HFFc6 (cell line): ENCODE measurements at places on chromosomes 16 and 17.

- DNase-seq = no peak
These were observed at the start of gene EVPLL for GRCh38 chr17:18377437-18378204. Gene EVPLL (plus strand): TSS chr17:18377778. CDS start chr17:18380938, 3,160 bp downstream.

- no peak for DNase-seq
These were observed 52.8 kb downstream of the SOX9 start for GRCh38 chr17:72173499-72174116.

- no peak for DNase-seq
These were observed 21.2 kb upstream of the MON1B start for GRCh38 chr16:77169650-77170236.

DNA sequence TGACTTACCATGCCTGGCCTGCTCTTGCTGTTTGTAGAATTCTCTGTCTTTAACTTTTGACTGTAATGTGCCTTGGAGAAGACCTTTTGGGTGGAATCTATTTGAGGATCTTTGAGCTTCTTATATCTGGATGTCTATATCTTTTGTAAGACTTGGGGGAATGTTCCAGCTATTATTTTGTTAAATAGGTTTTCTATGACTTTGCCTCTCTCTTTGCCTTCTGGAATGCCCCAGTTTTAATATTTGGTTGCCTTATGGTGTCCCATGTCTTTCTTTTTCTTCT is 10.3 kb upstream of the PHB1 start:
- DNase-seq = no peak

GRCh38 chr16:70692130-70692872 is 6.4 kb upstream of the MTSS2 start:
- no peak for DNase-seq

DNA sequence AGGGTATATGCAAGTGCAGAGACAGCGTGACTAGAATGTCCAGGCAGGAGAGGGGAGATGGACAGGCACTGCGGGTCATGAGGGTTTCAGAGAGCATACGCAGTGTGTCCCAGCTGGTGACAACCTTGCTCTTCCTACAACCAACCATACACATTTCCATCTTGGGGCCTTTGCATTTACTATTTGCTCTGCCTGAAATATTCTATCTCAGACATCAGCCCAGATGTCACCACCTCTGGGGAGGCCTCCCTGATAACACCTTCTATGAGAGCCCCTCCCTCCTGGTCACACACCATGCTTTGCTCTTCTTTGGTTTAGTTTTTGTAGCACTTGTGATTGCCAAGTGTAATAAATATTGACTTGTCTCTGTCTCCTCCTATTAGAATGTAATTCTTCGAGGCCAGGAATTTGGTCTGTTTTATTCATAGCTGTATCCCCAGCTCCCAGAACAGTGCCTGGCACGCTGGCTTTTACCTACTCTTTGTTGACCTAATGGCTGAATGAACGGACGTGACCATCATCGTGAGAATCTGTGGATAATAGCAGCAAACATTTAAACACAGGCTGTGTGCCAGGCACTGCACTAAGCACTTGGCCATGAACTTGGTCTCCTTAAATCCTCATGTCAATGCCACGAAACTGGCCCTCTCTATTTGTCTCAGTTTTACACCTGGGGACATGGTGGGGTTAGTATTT is 51.9 kb downstream of the PLCG2 start:
- no peak for DNase-seq

DNA sequence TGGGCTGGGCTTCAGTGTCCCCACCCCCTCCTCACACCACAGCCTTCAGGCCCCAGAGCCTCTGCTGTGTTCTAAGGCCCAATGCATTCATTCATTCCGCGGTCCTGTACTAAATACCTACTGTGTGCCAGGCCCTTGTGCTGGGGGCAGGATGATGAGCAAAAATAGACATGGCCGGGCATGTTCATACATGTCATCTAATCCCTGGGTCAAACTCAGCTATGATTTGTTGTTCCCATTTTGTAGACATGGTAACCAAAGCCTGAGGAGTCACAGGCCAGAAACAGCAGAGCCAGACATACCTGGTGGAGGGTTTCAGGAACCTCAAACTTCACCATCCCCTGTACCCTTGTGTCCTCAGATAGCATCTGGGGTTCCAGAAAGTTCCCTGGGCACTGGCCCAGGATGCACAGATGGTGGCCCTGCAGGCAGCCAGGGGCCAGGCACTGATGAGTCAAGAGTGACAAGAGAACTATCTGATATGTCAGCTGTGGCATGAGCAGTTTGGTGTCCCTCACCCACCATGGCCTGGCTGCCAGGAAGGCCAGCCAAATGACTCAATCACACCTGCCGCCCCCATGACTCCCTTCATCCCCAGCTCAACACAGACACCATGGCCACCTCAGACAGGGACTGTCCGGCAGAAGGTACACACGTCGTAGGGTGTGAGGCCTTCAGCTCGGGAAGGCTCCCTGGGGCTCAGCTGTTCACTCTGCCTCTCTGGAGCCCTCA is 2.7 kb upstream of the RRAD start:
- peak; percentile 39 for DNase-seq

- DNase-seq = no peak
These were observed 5.1 kb upstream of the ADCY7 start for GRCh38 chr16:50261160-50261706.

DNA sequence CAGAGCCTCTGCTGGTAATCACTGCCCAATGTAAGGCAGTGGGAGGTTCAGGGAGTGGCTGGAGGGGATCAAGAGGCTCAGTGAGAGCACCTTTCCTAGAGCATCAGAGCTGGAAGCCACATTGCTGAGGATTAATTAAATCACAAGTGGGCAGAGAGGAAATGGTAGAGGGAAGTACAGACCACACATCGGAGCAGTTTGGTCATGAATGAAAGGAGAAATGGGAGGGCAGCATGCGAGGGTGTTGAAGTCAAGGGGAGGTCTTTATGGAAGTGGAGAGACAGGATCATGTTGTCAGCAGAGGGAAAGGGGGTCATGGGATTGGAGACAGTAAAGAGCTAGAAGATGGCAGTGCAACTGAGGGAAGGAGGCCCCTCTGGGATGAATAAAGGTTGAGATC is 2.3 kb downstream of the CCL17 start:
- no peak for DNase-seq

DNA sequence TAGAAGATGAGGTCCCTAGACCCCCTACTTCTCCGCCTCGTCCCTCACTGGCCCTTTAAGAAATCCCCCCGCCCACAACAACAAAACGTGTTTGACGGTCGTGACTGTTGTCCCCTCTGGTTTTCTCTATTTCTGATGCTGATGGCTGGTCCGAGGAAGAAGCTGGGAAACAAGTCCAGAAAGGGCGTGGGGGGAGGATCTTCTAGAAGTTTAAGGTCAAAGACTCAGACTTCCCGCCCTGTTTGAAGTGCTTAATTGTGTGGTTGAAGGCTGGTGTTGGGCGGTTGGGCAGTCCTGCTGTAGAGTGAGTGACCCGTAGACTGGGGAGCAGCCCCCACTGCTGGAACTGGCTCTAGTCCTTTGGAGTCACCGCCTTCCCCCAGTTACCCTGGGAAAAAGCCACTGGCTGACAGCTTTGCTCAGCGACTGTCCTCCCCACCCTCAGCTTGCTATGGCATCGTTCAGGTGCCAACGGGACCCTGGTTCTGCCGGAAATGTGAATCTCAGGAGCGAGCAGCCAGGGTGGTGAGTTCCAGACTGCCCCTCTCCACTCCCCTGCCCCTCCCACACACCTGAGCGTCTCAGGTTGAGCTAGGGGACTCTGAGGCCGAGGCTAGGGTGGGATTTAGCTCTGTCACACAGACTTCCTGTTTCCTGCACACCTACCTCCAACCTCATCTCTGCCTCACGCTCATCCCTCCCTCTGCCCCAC is 1.6 kb downstream of the MLLT6 start:
- DNase-seq = no peak

GRCh38 chr17:13541032-13541480 is 60.7 kb downstream of the HS3ST3A1 start:
- peak; percentile 97 for DNase-seq

GRCh38 chr17:9221147-9221921 is 200.0 kb downstream of the NTN1 start:
- DNase-seq = no peak

GRCh38 chr16:61900482-61900881 is 135.8 kb downstream of the CDH8 start:
- DNase-seq = no peak

DNA sequence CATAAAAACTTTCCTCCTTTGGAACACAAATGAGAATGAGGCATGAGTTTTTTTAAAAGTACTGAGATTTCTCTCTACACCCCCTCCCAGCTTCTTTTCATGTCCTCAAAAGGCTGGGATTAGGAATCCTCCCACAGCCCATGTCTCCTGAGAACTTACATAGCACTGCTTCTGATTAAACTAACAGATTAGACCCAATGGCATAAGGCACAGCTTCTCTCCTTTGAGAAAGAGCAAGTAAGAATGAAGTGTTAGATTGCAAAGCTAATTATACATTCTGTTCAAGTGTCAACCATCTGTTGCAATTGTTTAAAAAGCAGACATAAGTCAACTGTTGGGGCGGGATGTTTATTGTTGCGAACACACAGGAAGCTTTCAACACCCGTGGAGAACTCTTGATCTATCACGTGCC is 715.1 kb downstream of the CDH11 start:
- no peak for DNase-seq

DNA sequence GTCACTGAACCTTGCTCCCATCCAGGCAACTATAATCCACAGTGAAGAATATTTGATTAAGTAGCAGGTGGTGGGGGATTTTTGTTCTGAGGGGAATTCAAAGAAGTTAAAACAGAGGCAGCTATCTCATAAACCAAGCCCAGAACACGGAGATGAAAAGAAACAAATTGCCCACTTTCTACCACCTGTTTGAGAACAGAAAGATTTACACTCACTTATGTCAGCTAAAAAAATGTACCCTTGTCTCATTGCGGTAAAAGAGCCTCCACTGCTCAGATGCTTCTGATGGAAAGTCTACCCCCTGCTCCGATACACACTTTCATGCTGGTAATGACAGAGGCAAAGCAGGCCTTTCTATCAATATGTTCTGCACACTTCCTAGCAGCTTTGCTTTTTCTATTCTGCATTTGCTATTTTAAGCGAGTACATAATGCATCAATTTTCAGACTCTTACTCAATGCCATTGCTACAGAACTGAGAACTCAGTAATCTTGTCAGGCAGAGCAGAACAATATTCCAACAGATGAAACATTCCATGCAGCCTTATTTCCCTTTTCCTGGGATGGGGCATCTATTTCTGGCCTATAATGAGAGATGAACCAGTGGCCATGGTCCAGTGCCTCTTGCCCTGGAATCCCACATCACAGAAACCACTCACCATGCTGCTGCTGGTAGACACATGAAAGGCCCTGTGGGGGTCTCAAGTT is 29.0 kb downstream of the CDK5R1 start:
- no peak for DNase-seq

DNA sequence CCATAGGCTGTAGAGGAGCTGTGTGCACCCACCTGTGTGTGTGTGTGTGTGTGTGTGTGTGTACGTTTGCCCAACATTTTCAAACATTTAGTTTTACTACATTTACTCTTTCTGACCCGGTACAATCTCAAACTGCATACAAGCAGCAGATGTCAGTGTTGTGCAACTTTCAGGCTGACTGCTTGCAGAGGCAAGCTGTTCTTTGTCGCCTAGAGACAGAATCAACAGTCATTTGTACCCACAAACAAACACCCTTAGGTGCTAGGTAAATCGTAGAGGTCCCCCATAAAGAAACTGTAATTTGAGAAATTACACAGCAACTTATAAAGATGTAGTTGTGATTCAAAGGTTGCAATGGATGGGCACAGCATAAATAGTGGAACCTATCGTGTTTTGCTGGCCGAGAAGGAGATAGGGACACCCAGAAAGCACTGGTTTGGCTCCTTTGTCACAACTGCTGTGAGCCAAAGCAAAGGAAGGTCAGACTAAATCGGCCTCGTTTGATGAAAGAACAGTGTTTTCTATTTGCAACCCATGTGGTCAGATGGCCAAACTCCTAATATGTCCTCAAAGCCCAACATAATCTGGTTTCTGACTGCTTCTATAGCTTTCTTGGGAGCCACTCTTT is 478.4 kb downstream of the TOX3 start:
- DNase-seq = peak; percentile 18

DNA sequence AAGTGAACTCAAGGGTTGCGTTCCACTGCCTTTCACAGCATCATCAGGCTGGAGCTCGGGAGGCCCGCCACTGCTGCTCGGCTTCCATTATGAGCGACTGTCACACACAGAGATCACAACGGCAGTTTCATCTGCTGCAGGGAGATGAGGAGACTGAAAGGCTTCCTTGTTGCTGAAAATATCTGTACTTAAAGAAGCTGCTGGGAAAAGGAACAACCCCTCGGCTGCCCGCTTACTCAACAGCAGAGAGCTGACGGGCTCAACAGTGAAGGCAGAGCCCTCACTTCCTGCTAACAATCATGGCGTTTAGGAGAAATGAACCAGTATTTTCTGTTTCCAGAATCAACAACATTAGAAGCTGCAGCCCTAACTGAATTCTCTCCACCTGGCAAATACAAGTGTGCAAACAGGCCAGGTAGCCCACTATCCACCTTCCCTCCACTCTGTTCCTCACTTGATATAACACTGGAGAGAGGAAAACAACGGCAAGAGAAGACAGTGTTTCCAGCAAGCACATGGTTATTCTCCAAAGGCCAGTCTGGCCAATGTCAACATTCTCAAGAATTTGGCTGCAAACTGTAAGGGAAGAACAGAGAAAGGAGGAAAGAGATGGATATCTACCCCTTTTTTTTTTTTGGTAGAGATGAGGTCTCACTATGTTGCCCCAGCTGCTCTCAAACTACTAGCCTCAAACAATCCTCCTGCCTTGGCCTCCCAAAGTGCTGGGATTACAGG is 33.7 kb downstream of the MBTPS1 start:
- no peak for DNase-seq

GRCh38 chr17:4558347-4558971 is 1.9 kb downstream of the GGT6 start:
- DNase-seq = no peak

DNA sequence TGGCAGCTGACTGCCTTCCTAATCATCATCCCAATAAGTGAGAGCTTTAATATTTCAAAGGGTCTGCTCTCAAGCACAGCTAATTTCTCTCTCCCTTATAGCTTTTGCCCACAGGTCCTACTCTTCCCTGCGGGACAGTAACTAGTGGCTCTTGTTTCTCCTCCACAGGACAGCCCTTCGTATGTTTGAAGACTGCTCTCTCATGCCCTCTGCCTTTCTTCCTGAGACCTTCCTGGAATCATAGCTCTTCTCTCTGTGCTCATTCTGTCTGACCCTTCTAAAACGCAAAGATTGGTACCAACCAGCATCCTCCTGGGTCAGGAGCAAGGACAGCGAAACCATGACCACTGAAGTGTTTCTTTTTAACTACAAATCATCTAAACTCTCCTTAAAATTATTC is 168.9 kb downstream of the GRIN2A start:
- no peak for DNase-seq

- DNase-seq = no peak
These were observed 43.4 kb downstream of the MFSD11 start for GRCh38 chr17:76781056-76781982.

- DNase-seq = no peak
These were observed 47.8 kb upstream of the FOXF1 start for GRCh38 chr16:86462334-86463084.
